ENCODE measurements at places on chromosomes 6 and 20.

DNA sequence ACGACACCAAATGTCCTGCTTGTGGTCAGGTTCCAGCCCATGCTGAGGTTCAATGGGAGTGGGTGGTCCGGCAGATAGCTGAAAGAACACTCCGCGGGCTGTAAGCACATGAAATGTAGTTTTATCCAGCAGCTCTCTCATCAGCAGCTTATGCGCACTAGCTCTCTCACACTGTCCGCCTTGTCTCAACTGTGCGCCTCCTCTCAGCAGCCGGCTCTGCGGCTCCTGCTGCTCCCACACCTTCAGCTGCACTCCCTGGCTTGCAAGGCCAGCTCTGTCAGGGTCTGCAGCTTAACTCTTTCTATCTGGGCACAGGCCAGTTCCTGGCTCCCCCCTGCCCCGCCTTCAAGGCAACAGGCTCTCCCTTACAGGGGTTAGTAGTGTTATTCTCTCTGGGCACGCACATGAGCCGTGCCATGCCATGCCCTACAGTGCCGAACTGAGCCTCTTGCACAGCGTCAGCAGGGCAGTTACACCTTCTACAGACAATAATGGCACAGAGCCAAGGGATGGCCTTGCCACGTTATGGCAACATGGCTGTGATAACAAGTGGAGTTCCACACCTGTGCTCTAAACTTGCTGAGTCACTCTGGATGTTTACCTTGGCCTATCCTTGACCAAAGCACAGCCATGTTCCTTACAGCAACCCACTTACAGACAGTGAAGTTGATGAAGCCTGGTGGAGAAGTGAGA, 84.0 kb upstream of the LRFN2 start:
- DNase-seq = no peak

GRCh38 chr6:31978831-31979230, 3.0 kb upstream of the C4A start:
- no peak for DNase-seq

DNA sequence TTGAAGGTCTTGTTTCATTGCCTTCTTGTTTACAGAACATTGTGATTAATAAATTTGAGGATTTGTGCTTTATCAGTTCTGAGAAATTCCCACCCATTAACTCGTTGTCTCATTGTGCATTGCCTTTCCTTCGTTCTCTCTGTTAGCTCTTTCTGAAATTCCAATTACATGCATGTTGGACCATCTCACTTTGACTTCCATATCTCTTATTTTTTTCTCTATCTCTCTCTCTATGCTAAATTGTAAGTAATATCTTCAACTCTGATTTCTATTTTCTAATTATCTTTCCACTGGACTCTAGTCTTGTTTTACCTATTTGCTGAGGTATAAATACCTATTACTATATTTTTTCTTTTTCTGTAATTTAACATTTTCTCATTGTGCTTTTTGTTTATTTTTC, 92.3 kb downstream of the SHLD1 start:
- no peak for DNase-seq

- no peak for DNase-seq
Observed at GRCh38 chr6:21137700-21138335, 455.7 kb upstream of the SOX4 start.

DNA sequence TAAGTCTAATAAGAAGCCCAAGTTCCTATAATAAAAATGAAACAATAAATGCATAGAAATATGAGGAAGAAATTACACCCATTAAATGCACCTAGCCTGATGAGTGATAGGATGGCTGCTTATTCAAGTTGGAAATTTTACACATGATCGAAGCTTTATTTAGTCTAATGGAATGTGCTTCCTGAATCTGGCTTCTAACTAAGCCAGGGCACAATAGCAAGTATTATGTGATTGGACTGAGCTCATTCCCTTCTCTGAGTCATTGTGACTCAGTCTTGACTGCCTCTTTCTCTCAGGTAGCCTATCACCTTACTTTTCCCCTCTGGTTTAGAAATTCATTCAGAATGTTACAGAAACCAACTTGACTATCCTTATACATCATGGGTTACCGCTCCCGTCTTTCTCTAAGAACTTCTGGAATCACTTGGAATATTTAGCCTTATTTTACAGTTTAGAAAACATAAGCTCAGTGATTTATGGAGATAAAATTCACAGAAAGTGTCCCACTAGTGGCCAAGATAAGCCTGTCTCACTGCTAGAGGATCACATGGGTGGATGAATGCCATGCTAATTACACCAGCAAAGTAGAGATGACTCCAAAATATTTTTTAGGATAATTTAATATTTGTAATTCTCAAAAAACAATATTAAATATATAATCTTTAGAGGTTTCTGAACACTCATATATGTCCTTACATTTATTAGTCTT, 505.3 kb upstream of the JAG1 start:
- DNase-seq = no peak

GRCh38 chr6:35152067-35152707, 11.0 kb upstream of the TCP11 start:
- DNase-seq = no peak

GRCh38 chr6:150567380-150567779, 32.3 kb upstream of the PLEKHG1 start:
- no peak for DNase-seq

GRCh38 chr6:115948751-115949150, 111.9 kb downstream of the FRK start:
- DNase-seq = no peak

DNA sequence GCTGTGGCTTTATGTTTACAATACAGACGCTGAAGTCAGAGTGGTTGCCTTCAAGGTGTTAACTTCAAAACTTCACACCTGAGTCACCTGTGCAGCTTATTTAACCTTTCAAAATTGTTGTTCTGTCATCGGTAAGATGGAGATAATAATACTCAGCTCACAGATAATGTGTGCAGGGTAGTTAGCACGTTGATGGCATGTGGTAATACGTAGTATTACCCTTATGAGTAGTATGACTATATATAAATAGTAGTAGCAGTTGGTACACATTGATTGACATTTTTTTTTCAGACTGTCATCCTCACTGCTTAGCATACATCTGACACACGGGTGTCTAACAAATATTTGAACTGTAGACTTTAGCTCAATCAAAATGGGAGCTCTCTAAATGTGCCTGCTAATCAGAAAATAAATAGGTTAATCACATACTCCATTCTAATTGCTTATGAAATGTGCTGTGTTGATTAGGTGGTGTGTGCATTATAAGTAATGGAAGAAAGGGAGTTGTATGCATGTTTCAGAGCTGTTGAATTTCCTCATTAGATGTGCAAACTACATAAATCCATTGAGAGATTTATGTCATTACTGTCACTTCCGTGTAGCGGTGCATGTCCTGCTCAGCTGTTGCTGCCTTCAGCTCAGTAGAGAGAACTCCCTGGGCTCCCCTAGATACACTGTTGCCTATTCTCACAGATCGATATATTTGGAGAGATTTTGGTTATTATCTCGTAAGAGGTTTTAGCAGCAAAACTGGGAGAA, 11.2 kb upstream of the MROH8 start:
- peak; percentile 7 for DNase-seq

DNA sequence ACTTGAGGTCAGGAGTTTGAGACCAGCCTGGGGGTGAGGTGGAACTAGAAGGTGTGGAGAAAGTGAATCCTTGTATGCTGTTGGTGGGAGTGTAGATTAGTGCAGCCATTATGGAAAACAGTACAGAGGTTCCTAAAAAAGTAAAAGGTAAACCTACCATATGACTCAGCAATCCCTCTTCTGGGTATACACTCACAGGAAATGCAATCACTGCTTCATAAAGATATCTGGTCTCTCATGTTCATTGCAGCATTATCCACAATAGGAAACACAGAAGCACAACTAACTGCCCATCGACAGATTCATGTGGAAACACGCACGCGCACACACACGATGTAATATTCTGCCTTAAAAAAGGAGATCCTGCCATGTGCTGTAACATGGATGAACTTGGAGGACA, 66.7 kb downstream of the CDC5L start:
- no peak for DNase-seq

- no peak for DNase-seq
Observed at GRCh38 chr20:13341737-13342393, 120.8 kb downstream of the ISM1 start.

DNA sequence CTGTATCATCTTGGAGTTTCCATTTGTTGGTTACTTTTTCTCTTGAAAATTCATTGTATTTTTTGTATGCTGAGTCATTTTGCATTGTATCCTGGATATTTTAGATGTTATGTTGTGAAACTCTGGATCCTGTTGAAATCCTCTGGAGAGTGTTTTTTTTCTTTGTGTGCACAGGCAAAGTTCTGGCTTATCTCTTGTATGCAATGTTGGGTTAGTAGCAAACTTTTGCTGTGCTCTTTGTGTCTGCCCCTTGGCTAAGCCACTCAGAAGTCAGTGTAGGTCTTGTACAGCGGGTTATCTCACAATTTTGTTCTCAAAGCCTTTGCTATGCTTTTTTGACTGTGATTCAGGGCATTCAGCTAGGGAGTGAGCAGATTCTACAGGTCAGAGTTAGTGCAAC, 29.1 kb upstream of the LMBRD1 start:
- no peak for DNase-seq

- DNase-seq = no peak
Observed at GRCh38 chr6:40187535-40188144, 253.4 kb upstream of the MOCS1 start.

DNA sequence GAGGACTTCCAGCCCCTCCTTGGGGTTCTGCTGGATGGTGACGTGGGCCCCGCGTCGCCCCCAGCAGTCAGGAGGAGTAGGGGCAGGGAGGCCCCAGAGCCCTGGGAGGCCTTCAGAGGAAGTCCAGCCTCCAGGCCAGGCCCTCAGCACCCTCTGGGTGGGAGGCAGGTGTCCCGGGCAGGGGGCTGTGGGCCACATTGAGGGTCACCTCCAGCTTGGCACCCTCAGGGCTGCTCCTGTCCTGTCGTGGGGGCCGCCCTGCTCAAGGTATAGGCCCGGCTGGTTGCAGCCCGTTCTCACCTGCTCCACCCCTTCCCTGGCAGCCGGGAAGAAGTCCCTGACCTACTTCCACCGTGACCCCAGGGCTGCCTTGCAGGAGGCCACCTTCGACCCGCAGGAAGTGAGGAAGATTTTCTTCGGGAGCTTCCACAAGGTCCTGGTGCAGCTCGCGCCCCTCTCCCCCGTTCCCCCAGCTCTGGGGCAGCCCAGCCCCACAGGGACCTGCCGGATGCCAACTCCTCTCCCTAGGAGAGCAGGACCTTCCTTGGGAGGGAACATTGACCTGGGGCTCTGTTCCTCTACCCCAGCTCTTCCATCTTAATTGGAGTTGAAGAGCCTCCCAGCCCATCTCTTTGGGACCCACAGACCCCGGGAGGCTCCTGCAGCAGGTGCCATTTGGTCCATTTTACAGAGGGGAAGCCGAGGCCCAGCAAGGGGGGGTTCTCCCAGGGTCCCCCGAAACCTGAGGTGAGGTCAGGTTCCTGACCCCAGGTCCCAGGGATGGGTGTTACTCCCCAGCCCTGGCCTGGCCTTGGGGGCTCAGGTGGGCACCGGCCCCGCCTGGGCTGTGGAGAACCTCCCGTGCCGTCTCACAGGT, 26.4 kb downstream of the COL20A1 start:
- DNase-seq = no peak

DNA sequence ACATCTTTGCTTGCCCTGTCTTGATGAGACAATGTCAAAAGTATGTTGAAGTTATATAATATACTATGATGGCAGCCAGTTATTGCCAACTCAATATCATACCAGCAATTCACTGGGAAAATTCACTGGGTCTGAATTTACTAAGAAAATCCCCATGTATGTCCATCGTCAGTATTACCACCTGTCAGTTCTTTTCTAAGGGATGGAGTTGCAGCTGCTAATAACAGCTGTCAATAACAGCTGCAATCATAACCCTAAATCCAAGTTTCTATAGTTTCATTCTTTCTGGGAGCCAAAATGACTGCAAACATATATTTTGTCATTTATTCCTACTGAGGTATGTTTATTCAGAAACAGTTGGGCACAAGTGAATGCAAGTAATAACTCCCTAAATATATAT, 132.6 kb upstream of the RIN2 start:
- no peak for DNase-seq

- no peak for DNase-seq
Observed at GRCh38 chr20:47019121-47019824, 124.6 kb downstream of the EYA2 start.

DNA sequence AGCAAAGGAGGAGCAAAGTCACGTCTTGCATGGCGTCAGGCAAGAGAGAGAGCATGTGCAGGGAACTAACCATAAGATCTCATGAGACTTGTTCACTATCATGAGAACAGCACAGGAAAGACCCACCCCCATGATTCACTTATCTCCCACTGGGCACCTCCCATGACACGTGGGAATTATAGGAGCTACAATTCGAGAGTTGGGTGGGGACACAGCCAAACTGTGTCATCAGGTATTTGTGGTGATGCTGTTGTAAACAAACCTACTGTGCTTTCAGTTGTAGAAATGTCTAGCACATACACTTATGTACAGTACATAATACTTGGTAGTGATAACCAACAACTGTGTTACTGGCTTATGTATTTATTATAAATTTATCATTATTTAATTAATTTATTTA, 128.3 kb downstream of the UTRN start:
- DNase-seq = peak; percentile 55

- DNase-seq = no peak
Observed at GRCh38 chr6:155419161-155419560, 36.5 kb downstream of the NOX3 start.

DNA sequence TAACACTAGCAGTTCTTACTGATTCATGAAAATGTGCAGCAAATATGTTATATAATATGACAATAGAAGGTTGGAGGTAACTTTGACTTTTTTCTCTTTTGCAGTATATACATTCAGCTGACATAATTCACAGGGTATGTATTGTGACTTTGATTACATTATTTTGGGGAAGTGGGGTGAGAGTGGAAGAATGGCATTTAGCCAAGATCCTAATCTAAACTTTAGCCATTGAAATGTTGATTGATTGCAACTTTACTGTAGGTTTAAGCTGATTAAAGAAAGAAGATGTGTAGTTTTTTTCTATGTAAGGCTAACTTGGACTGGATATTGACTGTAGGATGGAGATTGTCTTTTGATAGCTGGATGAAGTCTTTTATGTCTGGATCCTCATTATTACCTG, 46.0 kb downstream of the MAPK14 start:
- no peak for DNase-seq

- no peak for DNase-seq
Observed at GRCh38 chr6:147479857-147480256, 28.6 kb upstream of the SAMD5 start.

DNA sequence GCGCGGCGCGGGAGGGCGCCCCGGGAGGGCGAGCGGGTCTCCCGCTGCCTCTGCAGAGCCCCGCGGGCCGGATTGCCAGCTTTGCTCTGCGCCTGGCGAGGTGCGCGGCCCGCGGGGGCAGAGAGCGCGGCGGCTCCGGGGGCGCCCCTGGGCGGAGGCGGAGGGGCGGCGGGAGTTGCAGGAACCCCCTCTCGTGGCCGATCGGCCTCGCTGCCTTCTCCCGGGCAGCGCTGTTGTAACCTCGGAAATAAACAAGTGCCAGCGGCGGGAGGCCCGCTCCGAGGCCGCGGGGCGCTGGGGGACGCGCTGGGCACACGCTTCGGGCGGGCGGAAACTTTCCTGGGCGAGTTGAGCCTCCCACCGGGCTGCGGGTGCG, 1.2 kb downstream of the CDH4 start:
- DNase-seq = no peak
